AG09309 (cell line): ENCODE measurements at places on chromosomes 2 and 18.

DNA sequence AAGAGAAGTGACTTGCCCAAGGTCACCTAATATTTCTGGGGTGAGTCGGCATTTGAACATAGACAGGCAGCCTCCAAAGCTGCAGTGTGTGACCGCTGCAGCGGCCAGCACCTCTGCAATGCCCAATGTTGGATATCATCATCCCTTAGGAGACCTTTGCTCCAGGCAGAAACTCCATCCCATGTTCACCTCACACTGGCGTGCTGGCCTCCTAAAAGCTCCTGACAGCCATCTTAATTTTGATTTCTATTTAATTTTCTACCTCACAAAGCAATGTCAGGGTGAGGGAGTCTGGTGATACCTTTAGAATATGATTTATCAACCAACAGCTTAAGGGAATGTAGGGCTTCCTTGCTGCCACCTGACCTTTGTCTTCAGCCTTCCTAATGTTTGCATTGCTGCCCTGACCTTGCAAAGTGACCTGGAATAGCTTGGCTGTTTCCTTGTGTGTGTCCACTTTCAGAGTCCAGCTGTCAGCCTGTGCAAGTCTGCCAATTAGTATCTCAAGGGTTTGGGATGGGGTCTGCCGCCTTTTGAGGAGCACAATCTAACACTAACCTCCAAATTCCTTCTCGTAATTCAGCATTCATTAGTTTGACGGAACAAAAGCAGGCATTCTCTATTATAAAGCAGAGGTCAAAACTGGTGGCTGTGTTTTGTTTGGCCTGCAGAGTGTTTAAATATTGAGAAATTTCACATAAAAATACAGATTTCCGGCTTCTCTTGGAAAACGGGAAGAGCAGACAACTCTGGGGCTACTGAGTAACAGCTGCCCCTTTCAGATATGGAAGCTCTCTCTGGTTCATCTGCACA lies 127.6 kb downstream of the PLEKHM3 start:
- DNase-seq: no peak

DNA sequence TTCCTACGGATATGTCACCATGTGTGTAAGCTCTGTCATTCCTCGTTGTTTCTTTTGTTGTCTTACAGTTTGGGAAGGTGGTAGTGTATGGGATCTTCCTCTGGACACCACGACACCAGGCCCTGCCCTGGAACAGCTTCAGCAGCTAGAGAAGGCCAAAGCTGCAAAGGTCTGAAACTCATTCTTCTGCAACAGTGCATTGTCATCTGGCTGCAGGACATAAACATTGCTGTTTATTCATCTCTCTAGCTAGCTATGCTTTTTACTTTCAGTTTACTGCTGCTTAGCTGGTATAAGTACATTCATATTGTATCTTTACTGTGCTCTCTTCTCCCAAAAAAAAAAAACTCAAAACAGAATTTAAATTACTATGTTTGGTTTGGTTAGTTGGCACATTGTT lies 39.2 kb upstream of the KCNJ13 start:
- DNase-seq: no peak

DNA sequence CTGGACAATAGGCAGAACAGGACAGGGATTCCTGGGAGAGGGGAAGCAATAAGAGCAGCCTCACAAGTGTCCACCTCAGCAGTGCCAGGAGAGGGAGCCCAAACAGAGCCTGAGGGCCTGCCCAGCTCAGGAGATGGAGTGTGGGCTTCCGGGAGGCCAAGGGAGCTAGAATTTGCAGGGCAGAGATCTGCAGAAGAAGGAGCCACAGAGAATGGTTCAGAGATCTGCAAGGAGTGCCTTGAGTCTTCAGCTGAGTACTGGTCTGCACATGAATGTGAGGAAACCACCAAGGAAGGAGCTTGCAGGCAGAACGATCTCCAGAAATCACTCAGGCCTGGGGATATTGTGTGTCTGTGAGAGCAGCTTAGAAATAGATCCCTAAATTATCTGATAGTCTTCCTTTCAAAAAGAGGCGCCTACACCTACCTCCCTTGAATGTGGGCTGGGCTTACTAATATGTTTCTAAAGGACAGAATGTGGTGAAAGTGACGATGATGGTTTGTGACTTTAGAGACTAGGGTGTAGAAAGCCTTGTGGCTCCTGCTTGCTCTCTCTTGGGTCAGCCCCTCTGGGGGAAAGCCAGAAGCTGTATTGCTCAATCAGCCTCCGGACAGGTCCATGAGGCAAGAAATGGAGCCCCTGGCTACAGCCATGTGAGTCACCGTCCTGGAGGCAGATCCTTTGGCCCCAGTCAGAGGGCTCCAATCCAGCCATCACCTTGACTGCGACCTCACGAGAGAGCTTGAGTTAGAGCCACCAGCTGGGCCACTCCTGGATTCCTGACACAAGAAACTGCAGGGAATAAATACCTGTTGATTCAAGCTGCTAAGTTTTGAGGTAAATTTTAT lies 7.6 kb upstream of the LPIN1 start:
- peak; percentile 72 for DNase-seq

DNA sequence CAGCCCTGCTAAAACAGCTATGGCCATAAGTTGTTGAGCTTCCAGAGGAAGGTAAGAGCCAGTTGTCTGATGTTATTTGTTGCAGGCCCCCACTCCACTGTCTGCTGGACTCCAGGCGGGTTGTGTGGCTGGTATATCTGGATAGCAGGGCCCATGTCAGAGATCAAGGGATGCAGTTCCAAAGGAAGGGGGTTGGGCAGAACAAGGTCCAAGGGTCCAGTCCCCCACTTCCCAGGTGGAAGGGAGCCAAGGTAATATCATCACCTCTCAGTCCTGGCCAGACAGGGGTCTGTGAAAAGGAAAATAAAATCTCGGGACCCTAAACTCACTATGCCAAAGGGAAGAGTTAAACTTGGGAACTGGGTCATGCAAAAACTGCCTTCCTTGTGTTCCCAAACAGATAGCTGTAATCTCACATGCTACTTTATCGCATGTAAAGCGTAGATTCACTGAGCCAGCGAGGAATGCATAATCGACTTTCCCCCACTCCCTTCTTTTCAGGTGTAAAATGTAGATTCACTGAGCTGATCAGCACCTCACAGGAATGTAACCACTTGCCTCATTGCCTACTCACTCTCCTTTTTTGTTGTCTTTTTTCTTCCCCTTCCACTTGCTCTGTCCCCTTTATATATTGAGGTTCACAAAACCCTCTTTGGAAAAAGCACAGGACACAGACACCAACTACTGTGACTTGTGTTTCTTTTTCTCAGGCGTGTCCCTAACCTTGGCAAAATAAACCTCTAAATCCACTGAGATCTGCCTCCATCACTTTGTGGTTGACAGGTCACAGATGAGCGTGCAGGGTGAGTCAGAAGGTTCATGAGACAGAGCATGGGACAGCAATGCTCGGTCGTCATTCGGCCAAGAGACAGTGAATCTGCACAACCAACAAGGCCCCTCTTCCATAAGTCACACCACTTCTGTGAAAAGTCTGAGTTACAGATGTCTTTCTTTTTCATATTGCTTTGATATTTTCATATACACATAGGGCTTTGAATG lies 255.3 kb upstream of the SIX2 start:
- no peak for DNase-seq

DNA sequence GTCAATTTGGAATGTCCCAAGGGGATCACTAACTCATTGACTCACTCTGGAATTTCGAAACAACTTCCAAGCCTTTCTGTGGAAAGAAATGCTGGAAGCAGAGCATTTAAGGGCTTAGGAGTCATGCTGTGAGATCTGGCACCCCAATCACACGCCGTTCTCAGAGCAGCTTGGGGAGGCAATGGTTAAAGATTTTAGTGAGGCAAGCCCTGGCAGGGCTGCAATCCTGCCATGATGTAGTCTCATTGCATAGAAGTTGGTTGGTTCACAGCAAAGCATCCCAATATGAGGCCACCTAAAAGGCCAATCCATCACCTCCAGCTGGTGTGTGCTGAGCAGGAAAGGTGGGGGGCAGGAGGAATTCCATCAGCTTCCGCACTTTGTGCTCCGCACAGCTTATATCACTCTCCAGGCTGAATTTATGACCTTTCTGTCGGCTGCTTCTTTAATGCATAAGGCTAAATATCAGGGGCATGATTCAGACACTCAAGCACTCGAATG lies 1043.9 kb upstream of the POU3F3 start:
- DNase-seq: no peak

DNA sequence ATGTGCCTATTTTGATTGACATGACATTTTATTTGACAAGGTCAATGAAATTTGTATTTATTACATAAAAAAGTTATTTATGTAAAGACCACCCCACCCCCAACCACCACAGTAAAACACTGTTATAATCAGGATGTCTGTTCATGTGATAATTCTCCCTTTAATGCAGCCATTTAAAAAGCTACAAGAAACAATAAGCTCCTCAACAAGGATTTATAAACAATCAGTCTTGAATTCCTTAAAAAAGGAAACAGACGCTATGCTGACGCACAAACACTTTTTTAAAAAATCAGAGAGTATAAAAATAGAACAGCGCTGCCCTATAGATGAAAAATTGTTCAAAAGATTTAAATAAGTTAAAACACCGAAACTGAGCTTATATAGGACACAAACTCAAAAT lies 102.2 kb downstream of the SOS1 start:
- no peak for DNase-seq

DNA sequence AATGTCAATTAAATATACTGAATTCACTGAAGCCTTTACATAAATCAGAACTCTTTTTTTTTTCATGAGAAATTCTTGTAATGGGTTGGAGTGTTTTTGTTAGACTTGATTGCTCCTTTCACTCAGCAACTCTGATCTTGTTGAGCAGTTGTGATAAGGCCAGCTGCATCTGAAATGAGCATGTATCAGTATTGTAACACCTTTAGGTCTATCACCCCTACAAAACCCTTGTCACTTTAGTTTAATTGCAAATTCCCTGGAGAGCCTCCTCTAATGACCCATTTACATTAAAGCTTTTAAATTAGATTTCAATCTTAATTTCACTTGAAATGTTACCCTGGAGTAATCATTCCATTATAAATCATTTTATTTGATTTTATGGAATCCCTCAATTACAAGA lies 346.8 kb upstream of the TCF4 start:
- DNase-seq: no peak

GRCh38 chr2:205836477-205837221 lies 154.3 kb downstream of the NRP2 start:
- DNase-seq: no peak

GRCh38 chr2:26465266-26465925 lies 12.5 kb downstream of the OTOF start:
- DNase-seq: no peak

- peak; percentile 93 for DNase-seq
These were observed 3.5 kb downstream of the RHOB start for GRCh38 chr2:20450201-20450999.

DNA sequence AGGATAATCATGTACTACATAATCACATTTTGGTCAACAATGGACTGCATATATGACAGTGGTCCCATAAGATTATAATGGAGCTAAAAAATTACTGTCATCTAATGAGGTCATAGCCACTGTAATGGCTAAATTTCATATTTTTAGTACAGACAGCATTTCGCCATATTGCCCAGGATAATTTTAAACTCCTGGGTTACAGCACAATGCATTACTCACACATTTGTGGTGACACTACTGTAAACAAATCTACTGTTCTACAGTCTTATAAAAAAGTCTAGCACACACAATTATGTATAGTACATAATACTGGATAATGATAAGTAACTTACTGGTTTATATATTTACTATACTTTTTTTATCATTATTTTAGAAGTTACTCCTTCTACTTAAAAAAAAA lies 12.8 kb downstream of the EIF2AK2 start:
- peak; percentile 5 for DNase-seq

- DNase-seq: no peak
These were observed 2.1 kb upstream of the TOGARAM2 start for GRCh38 chr2:28979041-28979440.

DNA sequence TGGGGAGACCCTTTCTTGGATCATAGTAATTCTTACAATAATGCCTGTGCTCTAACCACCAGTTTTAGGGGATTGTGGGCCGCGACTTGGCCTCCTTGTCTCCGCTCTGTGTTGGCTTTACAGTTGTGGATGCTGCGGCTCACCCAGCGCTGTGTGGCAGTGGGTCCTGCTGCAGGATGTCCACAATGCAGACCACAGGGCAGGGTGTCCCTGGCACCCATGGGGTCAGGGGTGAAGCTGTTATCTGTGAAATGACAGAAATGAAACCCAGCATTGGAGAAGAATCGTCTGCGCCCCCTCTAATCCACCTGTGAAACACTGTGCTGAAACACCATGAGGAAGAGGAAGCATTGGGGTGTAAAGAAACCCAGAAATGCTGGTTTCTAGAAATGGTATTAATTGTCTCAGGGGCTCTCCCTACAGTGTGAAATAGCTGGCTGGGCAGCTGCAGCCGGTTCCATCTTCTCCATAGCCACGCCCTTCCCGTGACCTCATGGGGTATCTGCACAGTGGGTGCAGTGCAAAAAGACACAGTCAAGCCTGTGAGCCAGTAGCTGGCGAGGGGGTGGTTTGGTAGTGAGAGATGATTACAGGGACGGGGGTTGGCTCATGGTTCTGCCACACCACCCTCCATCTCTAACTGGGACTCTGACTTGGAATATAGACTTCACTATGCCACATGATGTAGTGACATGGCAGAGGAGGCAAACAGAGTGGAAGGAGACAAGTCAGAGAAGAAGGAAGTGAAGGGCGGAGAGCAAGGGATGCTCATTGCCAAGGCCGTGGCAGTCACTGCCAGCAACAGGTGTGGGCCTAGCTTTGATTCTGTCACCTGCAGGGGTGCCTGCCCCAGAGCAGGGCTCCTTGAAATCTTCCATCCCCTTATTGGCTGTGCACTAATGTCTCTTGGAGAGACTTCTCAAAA lies 16.2 kb downstream of the INPP4A start:
- DNase-seq: no peak

DNA sequence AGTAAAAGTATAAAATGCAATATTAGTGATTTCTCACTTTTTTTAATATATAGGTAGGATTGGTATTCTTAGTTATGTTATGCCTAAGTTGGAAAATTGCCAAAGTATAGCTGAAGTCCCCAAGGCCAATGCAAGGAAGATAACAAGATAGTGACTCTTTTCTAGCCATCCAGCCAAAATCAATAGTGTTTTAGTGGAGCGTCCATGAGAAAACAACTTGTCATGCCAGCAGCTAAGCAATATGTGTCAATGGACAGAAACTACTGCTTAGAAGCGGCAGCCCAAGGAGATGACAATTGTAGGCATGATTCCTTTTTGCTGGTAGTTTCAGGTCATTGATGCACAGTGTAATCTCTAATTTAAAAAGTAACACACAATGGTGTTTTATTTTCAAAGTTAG lies 1444.6 kb downstream of the SUCLG1 start:
- no peak for DNase-seq
